NCI-H526 (cell line): ENCODE measurements at places on chromosomes 6 and 20.
A peak's percentile ranks its signal among the peaks of the same experiment; 100 is the strongest.

- DNase-seq: no peak
Measured at GRCh38 chr6:142820338-142821051, 124.5 kb downstream of the HIVEP2 start.

DNA sequence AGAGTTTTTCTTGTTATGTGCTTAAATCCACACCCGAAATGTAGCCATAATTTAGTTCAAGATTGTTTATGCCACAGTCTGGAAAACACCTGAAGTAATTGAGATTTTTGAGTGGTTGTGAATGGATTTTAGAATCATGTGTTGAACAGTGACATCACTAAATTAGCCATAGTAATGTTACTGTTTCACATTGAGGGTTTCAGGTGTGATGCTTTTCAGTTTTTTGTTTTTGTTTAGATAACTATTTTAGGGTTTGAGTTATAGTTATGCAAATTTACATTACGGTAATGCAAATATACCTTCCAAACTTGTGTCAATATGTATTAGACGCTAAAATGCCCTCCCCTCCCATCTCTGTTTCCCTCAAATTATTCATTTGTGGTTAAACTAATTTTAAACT lies 22.9 kb downstream of the QKI start:
- no peak for DNase-seq

- peak; percentile 23 for DNase-seq
Measured at GRCh38 chr6:42091718-42092023, 41.3 kb downstream of the TAF8 start.

DNA sequence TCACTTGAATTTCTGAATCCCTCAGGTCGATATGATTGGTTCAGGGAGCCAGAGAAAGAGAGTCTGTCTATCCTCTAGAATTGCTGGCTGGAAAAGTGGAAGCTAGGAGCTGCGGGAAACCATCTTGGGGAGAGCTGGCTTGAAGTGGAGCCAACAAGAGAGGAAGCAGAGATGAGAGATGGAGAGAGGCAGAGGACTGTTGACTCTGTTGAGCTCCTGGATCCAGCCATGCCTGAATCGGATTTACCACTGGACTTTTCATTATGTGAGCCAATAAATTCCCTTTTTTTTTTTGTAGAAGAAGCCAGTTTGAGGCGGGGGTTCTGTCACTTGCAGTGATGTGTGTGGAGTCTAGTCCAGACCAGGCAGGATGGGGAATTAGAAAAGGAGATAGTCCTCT lies 13.9 kb upstream of the SLC9A8 start:
- no peak for DNase-seq

GRCh38 chr6:147238164-147238563 lies 33.9 kb downstream of the STXBP5 start:
- DNase-seq: no peak

DNA sequence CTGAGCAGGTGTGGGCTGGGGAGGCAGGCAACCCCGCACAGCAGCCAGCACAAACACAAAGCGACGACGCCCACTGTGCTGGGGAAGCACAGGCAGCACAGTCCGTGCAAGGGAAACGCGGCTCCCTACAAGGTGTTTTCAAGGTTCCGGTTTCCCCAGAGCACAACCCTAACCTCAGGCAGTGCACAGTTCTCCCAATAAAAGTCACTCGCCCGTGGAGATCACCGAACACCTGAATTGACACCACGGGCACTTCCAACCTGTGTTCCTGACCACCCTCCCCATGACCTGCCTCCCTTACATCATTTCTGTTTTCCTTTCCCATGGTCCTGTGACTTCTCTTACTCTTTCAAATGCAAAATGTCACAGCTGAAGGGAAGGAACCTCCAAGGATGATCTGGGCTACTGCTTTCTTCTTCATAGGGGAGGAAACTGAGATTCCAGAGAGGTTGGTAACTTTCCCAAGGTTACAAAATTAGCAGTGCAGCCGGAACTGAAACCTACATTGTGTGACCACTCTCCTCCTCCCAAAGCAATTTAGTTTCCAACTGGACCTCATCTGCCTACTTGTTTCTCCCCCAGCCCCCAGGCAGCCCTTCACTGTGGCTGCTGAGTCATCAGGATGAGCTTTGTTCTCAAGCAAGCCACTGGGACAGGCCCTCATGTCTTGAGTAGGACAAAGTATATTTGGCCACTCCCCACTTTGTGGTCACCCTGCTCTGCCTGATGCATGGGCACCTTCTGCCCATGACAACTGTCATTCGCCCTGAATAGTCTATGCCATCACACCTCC lies 125.3 kb downstream of the ATXN1 start:
- DNase-seq: peak; percentile 24

DNA sequence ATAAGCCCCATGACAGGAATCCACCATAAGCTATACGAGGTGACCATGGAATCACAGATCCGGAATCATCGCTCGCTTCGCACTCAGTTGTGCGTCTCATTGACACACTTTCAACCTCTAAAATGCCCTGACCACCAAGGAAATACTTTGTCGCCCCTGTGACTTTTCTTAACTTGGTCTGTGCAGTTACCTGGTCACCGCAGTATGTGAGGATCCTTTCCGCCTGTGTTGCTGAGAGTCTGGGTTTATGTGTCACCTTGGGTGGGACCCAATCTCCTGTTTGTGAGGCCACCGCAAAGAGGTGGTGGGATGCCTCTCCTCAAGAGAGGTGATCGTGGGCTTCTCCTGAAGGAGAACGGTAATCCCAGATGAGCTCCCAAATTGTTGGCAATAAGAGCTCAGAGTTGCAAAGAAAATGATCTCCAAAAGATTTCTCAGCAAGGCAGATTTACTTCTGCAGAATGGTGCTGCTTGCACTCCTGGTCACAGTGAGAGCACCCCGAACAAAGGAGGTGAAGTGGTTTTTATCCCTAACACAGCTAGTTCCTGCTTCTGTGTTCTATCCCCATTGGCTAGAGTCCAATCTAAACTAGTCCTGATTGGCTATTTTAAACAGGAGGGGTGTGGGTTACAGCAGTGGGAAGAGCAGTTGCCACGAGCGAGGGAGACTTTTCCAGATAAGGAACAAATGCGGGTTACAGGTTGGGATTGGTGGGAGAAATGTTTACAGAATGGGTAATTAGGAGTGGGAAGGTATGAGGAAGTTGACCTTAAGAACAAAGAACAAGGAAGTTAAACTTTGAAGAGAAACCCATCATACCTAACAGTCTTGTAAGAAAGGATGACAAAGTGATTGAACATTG lies 9.1 kb upstream of the ZNFX1 start:
- DNase-seq: no peak

DNA sequence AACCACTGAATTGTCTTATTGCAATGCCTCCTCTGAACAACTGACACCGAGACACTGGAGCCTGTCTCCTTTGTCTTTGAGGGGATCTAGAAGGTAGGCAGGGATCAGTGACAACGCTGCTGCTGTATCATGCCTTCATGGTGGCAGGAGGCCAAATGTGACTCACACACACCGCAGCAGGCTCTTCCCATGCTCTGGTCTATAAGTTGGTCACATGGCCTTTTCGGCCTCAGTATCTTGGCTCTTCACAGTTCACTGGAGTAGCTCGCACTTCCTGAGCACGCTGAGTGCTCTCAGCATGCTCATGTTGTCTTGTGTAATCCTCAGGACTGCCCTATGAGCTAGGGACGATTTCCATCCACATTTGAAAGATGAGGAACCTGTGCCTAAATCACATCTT lies 167.4 kb upstream of the PCSK2 start:
- no peak for DNase-seq

DNA sequence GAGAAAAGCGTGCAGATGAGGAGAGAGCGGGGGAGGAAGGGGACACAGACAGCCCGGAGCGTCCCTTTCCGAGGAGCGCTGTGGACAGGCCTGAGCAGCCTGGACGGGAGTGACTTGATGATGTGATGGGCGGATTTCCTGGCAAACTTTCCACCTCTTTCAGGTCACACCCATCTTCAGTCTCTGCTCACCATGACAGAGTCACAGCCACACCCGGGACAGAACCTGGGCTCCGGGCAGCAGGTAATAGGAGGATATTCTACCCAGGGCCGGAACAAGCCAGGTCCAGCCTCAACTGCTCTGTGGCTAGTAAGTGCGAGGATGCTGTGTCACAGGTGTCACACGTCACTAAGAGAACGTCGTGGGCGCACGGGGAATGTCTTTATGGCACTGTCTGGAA lies 84.3 kb downstream of the THBS2 start:
- DNase-seq: no peak
